ENCODE measurements at places on chromosomes 7 and 10.
A peak's percentile ranks its signal among the peaks of the same experiment; 100 is the strongest.

DNA sequence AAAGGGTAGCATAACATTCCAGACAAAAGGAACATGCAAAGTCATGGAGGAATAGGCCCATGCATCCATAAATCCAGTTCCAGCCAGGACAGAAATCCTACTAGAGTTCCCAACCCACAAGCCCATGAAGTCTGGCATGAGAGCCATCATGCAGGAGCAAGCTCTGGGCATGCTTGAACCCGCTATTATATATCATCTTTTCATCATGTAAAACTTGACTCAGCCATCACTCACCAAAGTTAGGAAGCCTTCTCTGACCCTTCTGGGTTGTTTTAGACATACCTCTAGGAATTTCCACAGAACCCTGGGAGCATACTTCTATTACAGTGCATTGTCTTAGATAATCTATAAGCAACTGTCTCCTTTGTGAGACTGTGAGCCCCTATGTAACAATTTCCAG lies 293.0 kb upstream of the NPSR1 start:
- no peak overlapping the region for H3K4me3 ChIP-seq
- no peaks in the 10 kb centered on the region for H3K4me1 ChIP-seq
- DNase-seq = no peak
- no peaks in the 10 kb centered on the region for H3K36me3 ChIP-seq
- no peak overlapping the region for H3K27ac ChIP-seq

DNA sequence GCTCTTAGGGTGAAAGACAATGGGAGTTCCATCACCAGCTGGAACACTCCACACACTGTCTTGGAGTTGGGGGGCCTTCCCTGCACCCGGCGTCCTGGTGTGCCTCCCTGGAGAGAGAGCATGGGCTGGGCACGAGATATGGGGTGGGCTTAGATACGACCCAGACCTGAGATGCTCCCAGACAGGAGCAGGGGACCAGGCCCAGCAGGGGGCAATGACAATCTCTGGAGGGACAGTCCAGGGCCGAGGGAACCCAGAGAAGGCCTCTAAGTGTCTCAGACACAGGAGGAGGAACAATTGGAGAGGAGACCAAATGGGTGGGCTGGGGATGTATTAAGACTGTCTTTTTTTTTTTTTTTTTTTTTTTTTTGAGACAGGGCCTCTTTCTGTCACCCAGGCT lies 40.0 kb downstream of the MYL10 start:
- no peak overlapping the region for H3K27ac ChIP-seq
- no peaks in the 10 kb centered on the region for H3K36me3 ChIP-seq
- H3K27me3 ChIP-seq = no peaks in the 10 kb centered on the region
- no peak for DNase-seq
- H3K4me3 ChIP-seq = no peak overlapping the region
- H3K4me1 ChIP-seq = no peaks in the 10 kb centered on the region

GRCh38 chr7:29239638-29240037 lies 45.1 kb downstream of the CHN2 start:
- DNase-seq = peak; percentile 29
- peaks cover 23% of the 10 kb centered on the region for H3K27me3 ChIP-seq
- no peak overlapping the region for H3K27ac ChIP-seq
- no peak overlapping the region for H3K4me3 ChIP-seq

DNA sequence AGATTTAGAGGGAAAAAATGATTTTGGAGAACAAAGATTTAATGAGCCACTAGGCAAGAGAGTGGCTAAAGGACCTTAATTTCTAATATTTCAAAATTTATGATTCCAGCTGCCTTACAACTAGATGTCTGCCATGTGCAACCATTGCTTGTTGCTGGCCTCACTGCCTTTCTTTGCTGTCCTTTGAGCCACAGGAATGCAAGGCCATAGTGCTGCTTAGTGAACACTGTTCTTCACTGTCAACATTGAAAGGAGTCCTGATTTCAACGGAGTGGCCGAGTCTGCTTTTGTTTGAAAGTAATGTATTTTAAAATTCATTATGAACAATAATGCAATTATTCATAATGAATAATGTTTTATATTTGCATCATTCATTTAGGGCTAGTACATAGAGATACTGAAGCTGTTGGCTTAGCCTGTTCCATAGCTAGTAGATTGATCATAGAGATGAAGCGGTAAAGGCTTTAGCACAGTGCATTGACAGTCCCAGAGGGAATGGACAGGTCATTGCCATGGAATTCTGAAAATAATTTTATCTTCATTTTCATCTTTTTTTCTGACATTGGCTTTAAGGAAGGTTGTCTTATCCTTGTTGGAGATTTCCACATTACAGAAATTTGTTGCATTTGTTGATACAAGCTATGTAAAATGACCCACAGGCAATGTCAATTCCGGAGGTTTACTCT lies 544.1 kb downstream of the AUTS2 start:
- no peak overlapping the region for H3K4me3 ChIP-seq
- no peaks in the 10 kb centered on the region for H3K4me1 ChIP-seq
- H3K27me3 ChIP-seq = peaks cover 3% of the 10 kb centered on the region
- no peaks in the 10 kb centered on the region for H3K36me3 ChIP-seq

DNA sequence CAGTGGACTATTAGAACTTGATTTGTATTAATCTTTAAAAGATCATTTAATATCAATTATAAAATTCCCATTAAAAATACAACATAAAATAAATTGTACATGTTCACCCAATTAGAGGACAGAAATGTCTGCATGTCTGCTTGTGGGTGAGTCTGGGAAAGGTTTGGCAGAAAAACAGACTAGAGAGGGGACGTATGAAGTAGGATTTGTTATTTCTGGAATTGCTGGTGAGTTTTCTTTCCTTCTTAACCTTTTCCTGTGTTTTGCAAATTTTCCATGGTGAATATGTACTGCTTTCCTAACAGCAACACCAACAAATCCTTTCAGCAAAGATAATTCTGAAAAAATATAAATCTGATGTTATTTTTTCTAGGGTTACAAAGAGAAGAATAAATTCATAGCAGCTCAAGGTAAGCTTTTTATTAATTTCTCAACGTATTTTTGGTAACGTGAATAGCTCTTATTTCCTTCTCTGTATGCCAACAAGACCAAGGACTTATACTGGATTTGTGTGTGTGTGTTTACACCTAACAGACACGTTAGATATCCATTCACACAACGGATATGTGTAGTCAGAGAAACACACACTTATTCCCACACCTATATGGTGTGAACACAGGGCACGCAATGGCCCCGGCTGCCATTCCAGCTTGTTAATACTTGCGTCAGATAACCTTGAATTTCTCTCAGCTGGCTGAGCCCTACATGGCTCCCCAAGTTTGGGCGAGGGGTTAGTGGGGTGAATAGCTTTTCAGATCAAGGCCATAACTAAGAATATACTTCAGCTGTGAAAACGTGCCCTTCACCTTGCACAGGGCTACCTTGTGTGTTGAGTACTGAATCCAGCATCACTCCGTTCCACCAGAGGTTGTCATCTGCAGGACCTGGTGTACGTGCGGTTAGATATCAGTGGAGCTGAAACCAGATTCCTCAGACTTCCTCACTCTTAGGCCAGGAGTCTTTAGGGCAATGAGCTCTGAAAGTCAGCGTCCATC lies 64.6 kb downstream of the MKI67 start:
- no peak overlapping the region for H3K4me3 ChIP-seq
- peak overlapping the region; percentile 76 for H3K27ac ChIP-seq
- DNase-seq = no peak
- no peaks in the 10 kb centered on the region for H3K27me3 ChIP-seq

GRCh38 chr10:64101606-64102263 lies 580.5 kb downstream of the REEP3 start:
- DNase-seq = no peak
- no peak overlapping the region for H3K4me3 ChIP-seq
- no peaks in the 10 kb centered on the region for H3K27me3 ChIP-seq

DNA sequence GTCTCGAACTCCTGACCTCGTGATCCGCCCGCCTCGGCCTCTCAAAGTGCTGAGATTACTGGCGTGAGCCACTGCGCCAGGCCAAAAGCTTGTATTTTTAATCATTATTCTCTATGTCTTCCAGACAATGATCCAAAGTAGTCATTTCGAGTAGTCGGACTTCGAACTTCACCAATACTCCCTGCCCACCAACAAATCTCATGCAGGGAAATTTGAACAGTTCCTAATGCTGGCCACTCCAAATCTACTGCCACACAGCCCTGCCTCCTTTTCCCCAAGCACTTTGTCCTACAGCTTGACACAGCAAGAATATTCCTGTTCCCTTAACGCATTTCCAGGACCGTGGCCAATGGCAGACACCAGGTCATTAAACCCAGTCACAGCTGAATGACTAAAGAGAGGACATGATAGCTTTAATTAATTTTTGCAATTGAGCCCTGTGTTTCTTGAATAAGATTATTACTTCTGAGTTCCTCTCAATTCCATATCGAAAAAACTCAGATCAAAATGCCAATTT lies 142.3 kb upstream of the NRP1 start:
- no peaks in the 10 kb centered on the region for H3K4me1 ChIP-seq

GRCh38 chr10:70477661-70478162 lies 855 bp upstream of the PALD1 start:
- H3K4me3 ChIP-seq = peak overlapping the region; percentile 63
- peaks cover 69% of the 10 kb centered on the region for H3K27me3 ChIP-seq
- no peak overlapping the region for H3K27ac ChIP-seq
- peaks cover 32% of the 10 kb centered on the region for H3K4me1 ChIP-seq

GRCh38 chr7:10463701-10464100 lies 510.0 kb upstream of the PHF14 start:
- no peak overlapping the region for H3K4me3 ChIP-seq
- no peak overlapping the region for H3K27ac ChIP-seq
- H3K36me3 ChIP-seq = no peaks in the 10 kb centered on the region
- H3K27me3 ChIP-seq = no peaks in the 10 kb centered on the region

GRCh38 chr10:131406676-131407392 lies 95.3 kb upstream of the TCERG1L start:
- no peak overlapping the region for H3K4me3 ChIP-seq
- no peaks in the 10 kb centered on the region for H3K36me3 ChIP-seq
- no peaks in the 10 kb centered on the region for H3K27me3 ChIP-seq
- no peaks in the 10 kb centered on the region for H3K4me1 ChIP-seq
- DNase-seq = no peak

GRCh38 chr10:122249303-122249850 lies 21.7 kb upstream of the BTBD16 start:
- no peak overlapping the region for H3K4me3 ChIP-seq
- no peaks in the 10 kb centered on the region for H3K4me1 ChIP-seq
- no peak overlapping the region for H3K27ac ChIP-seq
- DNase-seq = no peak
- no peaks in the 10 kb centered on the region for H3K36me3 ChIP-seq
- H3K27me3 ChIP-seq = peaks cover 2% of the 10 kb centered on the region

DNA sequence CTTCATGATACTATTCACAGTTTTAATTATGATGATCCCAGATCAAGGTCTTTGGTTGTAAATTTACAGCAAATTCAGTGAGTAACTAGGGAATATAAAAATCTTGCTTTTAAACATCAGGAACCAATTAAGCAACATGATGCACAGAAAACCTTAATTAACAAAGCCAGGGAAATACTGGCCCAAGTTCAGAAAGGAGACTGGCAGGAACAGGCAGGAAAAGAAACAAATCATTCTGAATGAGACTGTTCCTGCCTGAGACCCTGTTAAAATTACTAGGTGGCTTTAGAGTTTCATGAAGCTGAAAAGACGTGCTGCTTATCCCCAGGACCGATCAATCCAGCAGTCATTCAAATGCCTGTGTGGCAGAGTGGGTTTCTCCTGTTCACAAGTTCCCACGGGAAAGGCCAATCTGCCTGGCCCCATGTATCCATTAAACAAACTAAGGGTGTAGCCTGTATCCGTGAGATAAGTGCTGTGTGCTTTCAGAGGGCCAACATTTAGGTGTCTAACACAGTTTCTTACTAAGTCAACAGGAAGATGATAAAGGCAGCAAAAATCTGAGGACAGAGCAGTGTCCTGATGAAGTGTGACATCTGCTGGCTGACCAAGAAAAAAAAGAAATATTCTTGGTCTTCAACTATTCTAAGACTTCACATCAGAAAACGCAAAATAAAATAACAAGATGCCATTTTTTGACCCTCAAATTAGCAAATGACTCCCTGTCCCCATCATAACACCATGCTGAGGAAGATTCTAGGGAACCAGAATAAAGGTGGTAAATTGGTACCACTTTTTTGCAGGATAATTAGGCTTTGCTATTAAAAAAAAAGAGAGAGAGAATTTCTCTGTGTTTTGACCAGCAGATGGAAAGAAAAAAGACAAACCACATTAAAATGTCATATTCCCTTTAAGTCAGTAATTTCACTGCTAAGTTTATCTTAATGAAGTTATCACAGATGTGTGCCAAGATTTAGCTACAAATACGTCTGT lies 34.2 kb downstream of the PUS7 start:
- H3K4me3 ChIP-seq = no peak overlapping the region
- peaks cover 4% of the 10 kb centered on the region for H3K36me3 ChIP-seq
- H3K27me3 ChIP-seq = no peaks in the 10 kb centered on the region
- peak; percentile 21 for DNase-seq
- peaks cover 3% of the 10 kb centered on the region for H3K4me1 ChIP-seq

- peak overlapping the region; percentile 88 for H3K27ac ChIP-seq
- no peaks in the 10 kb centered on the region for H3K36me3 ChIP-seq
- H3K27me3 ChIP-seq = peaks cover 3% of the 10 kb centered on the region
- peaks cover 38% of the 10 kb centered on the region for H3K4me1 ChIP-seq
- H3K4me3 ChIP-seq = no peak overlapping the region
- DNase-seq = no peak
Measured at GRCh38 chr7:151429237-151429559, 10.7 kb downstream of the CRYGN start.

DNA sequence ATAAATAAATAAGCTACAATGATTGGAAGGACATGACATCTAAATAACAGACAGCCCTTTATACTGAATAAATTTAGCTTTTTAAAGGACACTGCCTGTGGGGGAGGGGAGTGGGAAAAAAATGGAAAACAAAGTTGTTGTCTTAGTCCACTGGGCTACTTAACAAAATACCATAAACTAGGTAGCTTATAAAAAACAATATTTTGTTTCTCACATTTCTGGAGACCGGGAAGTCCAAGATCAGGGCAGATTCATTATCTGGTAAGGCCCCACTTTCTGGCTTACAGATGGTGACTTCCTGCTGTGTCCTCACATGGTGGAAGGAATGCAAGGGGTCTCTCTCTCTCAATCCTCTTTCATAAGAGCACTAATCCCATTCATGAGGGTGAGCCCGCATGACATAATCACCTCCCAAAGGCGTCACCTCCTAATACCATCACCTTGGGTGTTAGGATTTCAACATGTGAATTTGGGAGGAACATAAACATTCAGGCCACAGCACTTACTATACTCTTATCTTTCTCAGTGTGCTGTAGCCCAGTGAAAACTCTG lies 43.0 kb downstream of the DNAJC12 start:
- DNase-seq = no peak
- no peaks in the 10 kb centered on the region for H3K27me3 ChIP-seq
- H3K27ac ChIP-seq = no peak overlapping the region
- no peaks in the 10 kb centered on the region for H3K36me3 ChIP-seq

- no peak overlapping the region for H3K4me3 ChIP-seq
- H3K36me3 ChIP-seq = no peaks in the 10 kb centered on the region
- H3K27me3 ChIP-seq = peaks cover 10% of the 10 kb centered on the region
- no peak for DNase-seq
Measured at GRCh38 chr7:27434756-27435400, 192.3 kb downstream of the EVX1 start.
